ENCODE measurements at places on chromosomes 1 and 21.

GRCh38 chr21:45167796-45168222 is 93.4 kb downstream of the ADARB1 start:
- peak; percentile 63 for DNase-seq

- no peak for DNase-seq
Observed at GRCh38 chr1:235979716-235980333, 85.1 kb downstream of the NID1 start.

DNA sequence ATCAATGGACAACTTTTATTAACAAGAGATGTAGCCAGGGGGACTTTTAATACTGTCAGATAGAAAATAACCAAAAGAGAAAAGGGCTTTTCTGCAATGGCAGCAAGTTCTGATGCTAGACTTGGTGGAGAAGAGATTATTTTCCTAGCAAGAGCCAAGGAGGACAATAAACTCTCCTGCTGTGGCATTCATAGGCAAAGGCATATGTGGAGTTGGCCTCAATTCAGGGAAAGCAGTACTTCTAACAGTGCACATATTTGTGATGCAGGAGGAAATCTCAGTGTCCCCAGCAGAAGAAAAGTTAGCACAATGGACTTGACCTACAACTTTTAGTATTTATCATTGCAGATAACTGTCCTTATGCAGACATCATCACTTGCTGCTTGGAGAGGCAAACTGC is 75.1 kb upstream of the GRIK1 start:
- no peak for DNase-seq

GRCh38 chr1:174883409-174883808 is 116.3 kb upstream of the CACYBP start:
- peak; percentile 88 for DNase-seq

GRCh38 chr21:15327637-15328265 is 263.0 kb upstream of the NRIP1 start:
- DNase-seq, result no peak

DNA sequence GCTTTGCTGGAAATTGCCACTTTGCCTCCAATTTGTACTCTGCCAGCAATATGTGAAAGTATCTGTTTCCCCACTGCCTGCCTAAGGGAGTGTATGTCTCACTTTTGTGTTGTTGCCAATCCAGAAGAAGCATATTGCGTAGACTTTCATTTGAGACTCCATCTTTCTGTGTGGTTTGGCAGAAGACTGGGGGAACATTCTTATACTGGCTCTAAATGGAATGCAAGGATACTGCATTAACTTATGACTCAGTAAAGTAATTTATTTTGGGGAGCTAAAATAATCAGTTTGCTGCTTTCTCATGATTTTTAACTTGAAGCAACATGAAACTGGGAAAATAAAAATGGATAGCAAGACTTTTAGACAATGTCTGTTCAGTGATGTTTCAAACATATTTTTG is 107.7 kb upstream of the TMPRSS2 start:
- DNase-seq, result peak; percentile 94

GRCh38 chr1:183048087-183049085 is 25.2 kb downstream of the LAMC1 start:
- no peak for DNase-seq

Measured in choroid plexus epithelial cell (primary cell).